ENCODE measurements at places on chromosomes 2 and 18.
A peak's percentile ranks its signal among the peaks of the same experiment; 100 is the strongest.

DNA sequence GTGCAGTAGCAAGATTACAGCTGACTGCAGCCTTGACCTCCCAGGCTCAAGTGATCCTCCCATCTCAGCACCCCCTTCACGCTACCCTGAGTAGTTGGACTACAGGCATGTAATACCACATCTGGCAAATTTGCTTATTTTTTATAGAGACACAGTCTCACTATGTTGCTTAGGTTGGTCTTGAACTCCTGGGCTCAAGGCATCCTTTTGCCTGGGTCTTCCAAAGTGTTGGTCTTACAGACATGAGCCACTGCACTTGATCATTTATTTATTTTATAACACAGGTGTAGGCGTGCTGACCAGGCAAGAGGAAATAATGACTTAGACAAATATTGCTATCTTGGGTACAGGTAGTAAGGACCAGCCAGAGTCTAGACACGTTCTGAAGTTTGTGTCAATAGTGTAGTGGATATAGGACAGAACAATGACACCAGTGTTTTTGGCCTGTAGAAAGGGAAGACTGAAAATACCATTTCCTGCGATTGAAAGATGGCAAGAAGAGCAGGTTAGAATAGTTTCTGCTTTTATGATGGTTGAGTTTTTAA lies 71.0 kb upstream of the THUMPD2 start:
- no peak for DNase-seq

DNA sequence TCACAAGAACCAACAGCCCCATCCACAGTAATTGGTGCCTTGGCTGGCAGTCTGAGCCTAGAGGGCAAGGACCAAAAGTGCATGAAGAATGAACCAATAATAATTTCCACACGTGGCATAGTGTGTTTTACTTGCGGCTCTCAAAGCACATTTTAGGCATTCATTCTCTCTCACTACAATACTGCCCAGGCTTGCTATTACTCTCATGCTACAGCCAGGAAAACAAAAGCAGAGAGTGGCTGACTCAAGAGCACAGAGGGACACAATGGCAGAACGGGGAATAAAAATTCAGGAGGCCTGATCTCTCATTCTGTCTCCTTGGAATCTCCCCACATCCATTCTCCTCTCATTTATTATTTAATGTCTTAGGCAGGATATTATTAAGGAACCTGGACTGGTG lies 57.0 kb upstream of the NOL4 start:
- DNase-seq, result no peak

DNA sequence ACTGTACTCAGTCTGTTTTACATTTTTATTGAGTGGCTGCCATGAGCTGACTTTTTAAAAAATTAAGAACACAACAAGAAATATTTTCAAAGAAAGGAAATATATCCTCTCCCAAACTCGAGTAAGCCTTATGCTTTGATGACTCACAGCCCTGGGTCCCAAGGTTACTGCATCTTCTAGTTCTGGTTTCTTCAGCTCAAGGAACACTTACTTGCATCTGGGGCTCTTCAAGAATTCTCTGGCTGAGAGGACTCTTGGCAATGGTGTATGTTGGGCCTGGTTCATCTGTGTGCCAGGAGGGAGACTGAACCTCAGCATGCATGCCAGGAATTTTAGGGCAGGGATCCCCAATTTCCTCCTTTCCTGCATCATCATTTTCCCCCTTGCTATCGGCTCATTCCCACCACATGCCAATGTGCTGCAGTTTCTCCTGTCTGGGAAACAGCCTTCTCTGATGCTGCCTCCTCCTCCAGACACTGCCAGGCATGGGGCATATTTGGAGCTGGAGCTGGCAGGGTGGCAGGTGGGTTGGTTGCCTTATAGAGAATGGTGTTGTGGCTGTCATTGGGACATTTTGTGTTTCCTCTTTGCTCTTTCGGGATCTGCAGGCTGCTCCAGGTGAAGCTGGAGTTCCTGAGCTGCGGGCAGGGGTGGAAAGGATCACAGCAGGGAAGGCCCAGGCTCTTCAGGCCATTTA lies 192.2 kb upstream of the HS6ST1 start:
- DNase-seq, result peak; percentile 22

DNA sequence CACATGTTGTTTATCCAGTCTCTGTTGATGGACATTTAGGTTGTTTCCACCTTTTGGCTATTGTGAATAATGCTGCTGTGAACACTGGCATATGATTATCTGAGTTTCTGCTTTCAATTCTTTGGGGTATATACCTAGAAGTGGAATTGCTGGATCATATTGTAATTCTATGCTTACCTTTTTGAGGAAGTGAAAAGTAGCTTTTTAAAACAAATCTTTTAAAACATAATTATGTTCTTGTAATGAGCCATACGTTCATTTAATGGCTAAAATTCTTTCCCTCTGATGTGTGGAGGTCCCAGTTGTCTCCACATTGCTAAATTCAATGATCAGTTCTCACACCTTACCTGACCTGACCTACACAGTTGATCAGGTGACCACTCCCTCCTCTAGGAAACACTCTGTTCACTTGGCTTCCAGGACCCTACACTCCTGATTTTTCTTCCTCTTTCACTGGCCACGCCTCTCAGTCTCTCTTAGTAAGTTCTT lies 27.8 kb upstream of the SERTAD2 start:
- no peak for DNase-seq

DNA sequence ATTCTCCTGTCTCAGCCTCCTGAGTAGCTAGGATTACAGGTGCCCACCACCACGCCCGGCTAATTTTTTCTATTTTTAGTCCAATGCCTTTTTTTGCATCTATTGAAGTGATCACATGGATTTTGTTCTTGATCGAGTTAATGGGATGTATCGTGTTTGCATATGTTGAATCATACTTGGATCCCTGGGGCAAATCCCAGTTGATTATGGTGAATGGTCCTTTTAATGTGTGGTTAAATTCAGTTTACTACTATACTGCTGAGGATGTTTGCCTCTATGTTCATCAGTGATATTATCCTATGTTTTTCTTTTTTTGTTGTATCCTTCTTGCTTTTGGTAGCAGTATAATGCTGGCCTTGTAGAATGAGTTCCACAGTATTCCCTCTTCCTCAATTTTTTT lies 8.2 kb upstream of the TTC21B start:
- no peak for DNase-seq

- no peak for DNase-seq
Observed at GRCh38 chr18:78497641-78498040, 482.0 kb upstream of the SALL3 start.

DNA sequence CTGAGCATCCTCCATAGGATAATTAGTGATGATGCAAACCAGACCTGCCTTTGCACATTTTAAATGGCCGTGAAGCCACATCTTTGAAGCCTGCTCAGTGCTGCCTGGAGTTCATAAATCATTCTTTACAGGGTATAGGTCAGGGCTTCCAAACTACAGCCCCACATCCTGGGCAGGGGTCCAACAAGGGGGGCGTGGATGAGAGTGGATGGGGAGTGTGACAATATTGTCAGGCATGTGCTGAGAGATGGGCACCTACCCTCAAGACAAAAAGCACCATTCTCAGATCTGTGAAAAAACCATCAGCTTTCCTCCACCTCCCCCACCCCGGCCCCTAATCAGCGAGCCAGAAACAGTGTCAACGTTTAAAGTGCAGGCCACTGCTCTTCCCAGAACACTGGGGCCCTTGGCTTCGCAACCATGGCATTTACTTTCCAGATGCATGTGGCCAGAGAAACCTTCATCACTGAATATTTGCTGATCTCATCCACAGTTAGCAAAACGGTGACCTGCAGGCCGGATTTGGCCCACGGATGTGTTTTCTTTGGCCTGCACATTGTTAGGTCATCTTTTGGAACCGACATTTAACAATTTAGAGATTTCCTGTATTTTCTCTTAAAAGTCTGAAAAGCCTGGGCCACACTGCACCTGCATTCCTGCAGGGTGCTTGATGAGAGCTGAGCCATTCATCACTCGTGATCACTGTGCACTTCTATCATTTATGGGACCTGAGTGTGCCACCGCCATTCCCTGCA lies 130.7 kb downstream of the ANKRD44 start:
- no peak for DNase-seq

DNA sequence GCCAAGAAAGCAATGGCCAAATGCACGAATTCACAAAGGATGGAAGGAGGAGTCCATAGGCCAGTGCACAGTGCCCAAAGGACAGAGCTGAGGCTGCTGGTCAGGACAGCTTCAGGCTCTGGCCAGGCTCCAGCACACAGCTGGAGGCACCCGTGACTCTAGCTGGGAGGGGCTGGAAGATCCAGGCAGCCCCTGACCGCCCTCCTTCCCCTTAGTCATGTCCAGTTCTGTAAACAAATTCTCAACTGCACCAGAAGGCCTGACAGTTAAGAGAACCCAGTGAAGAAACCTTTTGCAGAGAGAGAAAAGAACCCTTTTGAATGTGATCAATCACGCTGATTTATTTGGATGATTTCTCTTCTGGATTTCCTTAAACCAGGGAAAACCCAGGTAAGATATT lies 7.7 kb upstream of the YWHAQ start:
- peak; percentile 78 for DNase-seq

DNA sequence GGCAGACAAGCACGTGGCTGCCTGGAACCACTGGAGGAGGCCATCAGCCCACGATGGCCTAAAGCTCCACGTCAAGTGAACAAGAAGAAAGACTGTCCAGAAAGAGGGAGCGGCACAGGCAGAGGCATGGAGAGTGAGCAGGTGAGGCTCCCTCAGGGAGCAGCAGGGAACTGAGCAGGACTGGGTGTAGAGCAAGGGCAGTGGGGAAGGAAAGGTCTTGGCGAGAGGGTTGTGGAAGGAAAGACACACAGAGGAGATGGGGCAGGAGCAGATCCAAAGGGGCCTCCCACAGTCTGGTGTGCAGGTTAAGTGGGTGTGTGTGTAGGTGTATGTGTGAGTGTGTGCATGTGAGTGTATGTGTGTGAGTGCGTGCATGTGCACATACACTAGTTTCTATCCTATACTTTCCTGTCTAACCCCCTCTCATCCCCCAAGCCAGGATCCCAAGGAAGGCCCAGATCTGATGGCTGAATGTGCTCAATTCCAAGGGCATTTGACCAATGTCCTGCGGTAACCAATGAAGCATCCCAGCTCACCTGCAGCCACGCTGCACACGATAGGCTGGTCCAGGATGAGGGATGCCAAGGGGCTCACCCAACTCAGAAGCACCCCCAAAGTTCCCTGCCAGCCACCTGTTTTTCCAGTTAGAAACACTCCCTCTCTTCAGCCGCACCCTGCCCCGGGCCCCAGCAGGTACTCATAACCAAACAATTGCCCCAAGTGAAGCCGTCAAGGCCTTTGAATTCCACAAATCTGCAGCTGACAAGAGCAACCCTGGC lies 262.5 kb upstream of the RAB6C start:
- no peak for DNase-seq

- no peak for DNase-seq
Observed at GRCh38 chr2:241866790-241867645, 2.5 kb upstream of the RTP5 start.

DNA sequence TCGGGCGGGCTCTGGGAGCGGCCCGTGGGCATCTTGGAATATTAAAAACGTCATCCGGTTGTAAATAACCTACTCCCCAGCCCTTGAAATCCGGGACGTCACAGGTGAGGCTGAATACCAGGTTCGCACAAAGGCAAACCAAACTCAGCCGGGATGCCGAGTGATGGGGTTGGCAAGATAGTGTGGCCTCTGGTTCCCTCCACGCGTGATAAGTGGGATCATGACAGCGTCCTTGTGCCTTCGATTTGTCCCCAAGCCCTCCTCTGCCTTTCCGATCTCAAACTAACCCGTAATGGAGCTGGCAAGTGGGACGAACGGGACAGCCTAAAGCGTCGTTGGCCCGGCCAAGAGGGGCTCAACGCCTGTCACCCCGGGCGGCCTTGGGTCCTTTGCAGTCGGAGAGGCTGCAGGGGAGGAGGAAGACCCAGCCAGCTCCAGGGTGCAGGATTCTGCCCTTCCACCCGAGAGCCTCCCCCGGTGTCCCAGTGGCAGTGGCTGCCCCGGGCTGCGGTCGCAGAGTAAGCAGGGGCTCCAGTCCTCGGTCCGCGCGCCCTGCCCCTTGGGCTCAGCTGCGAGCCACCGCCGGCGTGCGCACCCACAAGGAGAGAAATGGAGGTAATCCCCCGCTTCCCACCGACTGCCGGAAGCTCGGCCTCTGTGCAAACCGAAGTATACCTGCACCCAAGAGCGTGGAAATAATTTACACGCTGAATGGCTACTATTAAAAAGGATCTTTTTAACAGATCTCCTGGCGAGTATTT lies 13.4 kb upstream of the PAX3 start:
- peak; percentile 46 for DNase-seq

- no peak for DNase-seq
Observed at GRCh38 chr2:196742685-196743084, 56.8 kb downstream of the GTF3C3 start.

DNA sequence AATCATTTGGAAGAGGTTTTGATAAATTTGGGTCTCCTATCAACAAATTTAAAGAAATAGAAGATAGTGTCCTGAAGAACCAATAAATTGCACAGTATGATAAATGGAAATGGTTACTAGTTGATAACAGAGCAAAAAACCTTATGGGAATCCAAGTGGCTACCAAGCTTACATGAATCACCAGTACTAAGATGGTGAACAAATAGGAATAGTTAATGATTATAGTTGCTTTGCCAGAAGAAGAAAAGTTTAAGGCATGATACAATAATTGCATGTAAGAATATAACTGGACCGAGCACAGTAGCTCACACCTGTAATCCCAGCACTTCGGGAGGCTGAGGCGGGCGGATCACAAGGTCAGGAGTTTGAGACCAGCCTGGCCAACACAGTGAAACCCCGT lies 19.6 kb upstream of the INO80D start:
- DNase-seq, result no peak

DNA sequence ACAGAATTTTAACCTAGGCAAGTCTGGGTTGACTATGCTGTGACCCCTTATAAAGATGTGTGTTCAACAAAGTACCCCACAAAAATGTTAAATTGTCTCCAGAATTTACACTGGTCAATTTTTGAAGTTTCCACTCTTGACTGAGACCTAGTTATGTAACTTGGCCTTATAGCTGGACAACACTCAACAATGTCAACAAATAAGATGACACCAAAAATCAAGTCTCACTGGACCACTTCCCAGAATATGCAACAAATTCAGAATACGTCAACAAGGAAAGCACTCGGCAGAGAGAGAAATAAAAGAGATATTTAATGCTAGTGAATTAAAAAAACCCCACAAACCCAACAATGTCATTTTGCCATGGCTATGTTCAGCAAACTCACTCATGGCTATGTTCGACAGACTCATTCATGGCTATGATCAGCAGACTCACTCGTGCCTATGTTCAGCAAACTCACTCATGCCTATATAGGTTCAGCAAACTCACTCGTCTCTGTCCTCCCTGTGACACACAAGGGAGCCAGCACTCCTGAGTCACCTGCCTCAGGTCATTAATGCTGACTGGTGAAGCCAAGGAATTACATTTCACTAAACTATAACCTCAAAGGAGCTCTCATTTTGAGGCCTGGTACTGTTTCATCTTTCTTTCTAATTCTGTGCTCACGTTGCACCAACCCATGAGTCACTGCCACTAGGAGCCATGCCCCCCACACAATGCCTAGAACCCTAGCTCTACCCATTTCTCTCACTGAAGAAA lies 72.7 kb downstream of the PTPN2 start:
- DNase-seq, result no peak

DNA sequence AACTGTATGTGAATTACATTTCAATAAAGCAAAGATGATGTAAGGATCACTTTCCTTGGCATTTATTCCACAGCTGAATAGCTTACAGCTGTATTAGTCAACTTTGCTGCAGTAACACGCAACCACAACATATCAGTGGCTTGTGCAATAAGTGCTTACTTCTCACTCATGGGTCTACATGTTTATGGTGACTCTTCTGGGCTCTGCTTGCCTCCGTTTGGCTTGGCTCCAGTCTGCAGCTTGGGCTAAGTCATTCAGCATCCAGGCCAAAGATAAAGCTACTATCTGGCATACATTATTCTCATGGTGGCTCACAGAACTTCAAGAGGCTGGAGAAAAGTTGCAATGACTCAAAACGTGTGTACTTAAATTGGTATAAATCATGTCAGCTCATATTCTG lies 355.0 kb downstream of the RNF144A start:
- DNase-seq, result no peak
